ENCODE measurements at places on chromosomes 13 and 19.

DNA sequence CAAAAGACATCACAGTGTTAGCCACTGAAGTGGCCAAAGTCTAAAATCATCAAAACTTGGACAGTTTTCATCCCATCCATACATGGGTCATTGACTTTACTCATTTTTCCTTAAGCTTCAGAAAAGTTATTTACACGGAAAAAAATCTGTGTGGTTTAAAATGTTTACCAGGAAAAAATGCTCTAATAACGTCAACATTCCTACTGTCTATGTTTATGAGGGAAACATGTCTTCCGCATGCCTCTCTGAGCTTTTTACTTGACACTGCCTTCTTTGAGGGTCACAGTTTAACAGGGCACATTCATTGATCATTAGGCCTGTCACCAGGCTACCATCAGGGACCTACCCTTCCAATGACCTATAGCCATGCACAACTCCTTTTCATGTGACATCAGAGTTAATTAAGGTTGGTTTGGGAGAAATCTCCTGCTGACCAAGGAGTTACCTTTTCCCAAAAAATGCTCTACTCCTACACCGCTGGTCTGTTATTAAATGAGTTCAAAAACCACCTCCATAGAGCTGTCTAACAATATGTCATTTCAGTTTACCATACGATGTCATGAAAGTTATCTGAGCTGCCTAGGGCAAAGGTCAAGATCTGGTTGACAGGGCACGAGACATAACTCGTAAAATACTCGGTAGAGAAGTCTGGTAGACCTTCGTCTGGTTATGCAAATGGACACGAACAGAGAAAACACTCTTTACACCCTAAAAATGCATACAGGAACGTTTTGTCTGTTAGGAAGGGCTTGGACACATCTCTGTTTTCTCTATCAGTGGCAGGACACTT, 17.8 kb downstream of the FLT1 start:
- no peak for DNase-seq

DNA sequence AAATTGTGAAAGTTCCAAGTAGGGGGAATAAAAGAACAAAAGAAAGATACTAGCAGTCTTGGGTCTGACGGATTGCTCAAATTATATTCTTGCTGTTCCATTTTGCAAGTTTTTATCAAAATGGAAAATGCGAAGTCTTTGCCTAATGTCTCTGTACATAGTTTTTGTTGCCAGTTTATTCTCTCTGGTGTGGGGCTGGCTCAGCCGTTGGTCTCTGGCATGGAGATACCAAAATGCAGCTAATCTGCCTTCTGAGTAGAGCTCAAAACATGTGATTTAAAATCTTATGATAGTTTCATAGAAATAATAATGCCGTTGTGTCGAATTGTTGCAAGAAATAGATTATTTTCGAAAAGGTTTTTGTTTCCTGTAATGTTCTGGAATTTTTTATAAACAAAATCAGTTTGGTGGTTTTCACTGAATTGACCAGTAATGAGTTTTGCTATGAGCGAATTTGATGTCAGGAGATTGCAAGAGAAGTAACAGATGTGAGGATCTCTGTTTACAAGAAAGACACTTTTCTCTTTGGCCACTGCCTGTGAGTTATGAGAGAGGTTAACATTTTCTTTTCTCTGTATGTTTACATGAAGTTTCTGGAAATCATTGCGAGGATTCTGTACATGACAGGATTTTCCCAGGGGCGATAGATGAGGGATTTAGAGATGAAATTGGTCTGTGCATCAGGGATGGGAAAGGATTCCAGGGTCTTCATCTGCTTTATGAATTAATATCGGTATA, 147.0 kb downstream of the DCT start:
- no peak for DNase-seq

DNA sequence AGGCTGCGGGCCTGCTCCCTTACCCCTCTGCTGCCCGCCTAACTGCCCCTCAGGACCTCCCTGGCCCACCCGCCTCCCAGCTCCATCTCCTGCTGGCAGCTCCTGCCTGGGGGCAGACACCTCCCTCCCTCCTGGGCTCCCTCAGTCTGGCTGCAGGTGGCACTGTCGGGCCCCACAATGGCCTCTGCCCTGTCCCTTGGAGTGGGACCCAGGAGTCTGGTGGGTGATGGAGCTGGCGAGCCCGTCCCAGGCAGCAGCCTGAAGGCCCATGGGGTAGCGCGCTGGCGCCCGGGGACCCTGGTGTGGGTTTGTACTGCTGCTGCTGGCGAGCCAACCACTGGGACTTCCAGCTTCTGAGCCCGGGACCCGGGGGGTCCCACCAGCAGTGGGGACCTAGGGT, 83.6 kb downstream of the KDM4B start:
- no peak for DNase-seq

DNA sequence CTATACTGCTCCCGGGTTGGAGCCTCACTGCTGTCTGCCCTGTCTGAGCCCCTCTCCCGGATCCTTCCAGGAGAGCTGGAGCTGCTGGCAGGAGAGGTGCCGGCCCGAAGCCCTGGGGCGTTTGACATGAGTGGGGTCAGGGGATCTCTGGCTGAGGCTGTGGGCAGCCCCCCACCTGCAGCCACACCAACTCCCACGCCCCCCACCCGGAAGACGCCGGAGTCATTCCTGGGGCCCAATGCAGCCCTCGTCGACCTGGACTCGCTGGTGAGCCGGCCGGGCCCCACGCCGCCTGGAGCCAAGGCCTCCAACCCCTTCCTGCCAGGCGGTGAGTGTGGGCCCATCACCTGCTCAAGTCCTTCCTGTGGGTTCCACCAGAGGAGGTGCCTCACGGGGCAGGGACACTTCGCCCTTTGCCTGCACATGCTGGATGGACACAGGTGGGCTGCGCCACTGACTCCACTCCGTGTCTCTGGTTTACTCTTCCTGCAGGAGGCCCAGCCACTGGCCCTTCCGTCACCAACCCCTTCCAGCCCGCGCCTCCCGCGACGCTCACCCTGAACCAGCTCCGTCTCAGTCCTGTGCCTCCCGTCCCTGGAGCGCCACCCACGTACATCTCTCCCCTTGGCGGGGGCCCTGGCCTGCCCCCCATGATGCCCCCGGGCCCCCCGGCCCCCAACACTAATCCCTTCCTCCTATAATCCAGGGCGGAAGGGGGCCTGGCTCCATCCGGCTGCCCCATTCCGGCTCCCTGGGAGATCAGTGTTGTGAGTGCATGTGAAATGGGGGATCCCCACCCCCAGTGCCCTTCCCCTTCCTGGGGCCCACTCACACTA, 19.8 kb downstream of the EPN1 start:
- DNase-seq = no peak

DNA sequence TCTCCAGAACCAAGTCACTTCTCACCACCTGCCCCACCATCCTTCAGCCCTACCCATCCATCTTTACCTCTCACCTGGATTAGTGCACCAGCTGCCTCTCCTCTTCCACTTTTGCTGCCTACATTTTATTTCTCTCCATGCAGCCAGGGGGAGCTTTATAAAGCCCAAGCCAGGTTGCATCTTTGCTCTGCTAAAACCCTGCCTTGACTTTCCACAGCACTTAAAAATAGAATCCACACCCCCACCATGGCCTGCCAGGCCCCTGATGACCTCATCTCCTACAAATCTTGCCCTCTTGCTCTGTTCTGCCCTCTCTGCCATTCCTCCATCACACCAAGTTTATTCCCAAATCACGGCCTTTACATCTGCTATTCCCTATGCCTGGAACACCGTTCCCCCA, 1.8 kb downstream of the HOOK2 start:
- DNase-seq = no peak

- no peak for DNase-seq
Observed at GRCh38 chr19:28213470-28214082, 999.4 kb downstream of the UQCRFS1 start.

DNA sequence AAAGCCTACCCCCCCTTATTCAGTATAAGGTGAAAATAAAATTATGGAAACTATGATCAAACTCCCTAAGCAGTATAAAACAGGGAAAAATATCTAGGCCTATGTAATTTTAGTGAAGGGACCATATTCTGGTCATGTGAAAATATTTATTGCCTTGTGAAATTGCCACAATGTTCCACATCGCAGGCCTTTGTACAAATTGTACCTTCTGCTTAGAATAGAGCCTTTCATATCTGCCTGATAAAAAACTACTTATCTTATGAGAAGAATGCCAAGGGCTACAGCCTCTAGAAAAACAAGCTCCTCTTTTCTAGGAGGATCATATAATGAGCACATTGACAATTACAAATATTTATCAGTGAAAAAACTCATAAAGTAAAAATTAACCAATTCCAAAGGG, 1280.0 kb downstream of the EFNB2 start:
- no peak for DNase-seq

GRCh38 chr19:28134311-28134710, 1078.6 kb downstream of the UQCRFS1 start:
- DNase-seq = no peak

DNA sequence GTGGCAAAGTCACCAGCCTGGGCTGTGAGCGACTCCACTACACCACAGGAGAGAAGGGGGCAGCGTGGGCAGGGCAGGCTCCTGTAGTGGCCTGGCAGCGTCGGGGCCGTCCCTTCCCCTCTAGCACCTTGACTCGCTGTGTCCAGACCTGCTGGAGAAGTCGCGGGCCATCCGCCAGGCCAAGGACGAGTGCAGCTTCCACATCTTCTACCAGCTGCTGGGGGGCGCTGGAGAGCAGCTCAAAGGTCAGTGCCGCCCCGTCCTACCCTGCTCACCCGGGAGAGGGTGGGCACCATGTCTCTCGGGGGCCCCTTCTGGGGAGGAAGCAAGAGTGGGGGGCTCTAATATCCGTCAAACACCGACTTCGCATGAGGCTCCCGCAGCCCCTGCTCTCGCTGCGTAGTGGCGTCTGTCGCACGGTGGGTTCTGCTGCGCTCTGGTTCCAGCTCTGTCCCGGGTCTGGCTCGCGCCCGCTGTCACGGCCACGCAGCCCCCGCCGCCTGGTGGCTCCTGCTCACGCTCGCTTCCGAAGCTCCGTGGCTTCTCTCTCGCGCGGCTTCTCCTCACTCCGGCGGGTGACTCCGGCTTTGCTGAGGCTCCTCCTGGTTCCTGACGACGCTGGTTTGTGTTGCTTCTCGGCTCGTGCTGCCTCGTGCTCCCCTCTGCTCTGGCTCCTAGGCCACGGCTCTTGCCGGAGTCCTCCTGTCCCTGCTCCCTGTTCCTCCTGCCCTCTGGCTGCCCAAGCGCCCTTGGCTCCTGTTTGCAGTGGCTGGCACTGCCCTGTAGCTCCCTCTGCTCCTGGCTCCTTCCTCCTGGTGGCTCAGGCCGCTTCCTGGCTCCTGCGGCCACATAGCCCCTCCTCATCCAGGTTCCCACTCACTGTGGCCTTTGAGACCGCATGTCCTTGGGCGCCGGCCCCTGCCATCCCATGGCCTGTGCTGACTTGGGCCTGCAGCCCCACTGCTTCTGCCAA, 27.2 kb downstream of the MYH14 start:
- DNase-seq = no peak

- no peak for DNase-seq
Observed at GRCh38 chr19:47540748-47541147, 25.9 kb upstream of the NAPA start.

GRCh38 chr13:40558656-40559055, 107.8 kb downstream of the FOXO1 start:
- no peak for DNase-seq
